CD14-positive monocyte (primary cell): ENCODE measurements at places on chromosomes 12 and 14.
A peak's percentile ranks its signal among the peaks of the same experiment; 100 is the strongest.

GRCh38 chr12:38761636-38762342 lies 143.6 kb downstream of the CPNE8 start:
- DNase-seq: no peak

DNA sequence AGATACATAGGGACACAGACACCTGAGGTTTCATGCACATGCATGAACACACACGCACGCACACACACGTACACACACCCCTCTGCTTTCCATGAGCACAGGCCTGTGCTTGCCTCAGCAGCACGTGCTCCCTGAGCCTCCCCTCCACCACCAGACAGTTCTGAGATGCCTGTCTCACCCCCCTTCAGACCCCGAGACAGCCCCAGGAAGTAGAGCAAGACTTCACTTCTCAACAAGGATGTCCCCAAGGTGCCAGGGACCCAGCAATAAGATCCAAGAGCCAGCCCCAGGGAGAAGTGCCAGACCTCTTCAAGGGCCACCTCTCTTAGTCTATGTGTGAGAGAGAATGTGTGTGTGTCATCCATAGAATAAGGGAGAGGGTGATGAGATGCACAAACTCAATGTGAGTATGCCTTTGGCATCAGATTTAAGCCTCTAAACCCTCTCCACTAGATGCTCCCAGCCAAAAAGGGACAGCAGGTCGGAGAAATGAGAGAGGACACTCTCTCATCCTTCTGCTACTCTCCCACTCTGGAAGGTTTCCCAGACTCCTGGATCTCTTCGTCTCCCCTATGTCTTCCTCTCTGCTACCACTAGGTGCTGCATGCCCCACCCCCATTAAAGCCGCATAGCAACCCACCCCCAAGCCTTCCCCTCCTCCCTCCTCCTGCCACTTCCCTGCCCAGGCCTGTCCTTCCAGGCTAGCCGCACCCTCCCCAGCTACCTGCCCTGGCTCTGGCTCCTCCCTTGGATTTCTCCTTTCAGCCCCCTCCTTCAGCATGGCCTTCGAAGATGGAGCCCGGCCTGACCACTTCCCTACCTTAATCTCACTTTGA lies 7.7 kb downstream of the RARG start:
- DNase-seq: no peak

- peak; percentile 28 for DNase-seq
Measured at GRCh38 chr14:59739794-59740193, 130.8 kb downstream of the RTN1 start.

DNA sequence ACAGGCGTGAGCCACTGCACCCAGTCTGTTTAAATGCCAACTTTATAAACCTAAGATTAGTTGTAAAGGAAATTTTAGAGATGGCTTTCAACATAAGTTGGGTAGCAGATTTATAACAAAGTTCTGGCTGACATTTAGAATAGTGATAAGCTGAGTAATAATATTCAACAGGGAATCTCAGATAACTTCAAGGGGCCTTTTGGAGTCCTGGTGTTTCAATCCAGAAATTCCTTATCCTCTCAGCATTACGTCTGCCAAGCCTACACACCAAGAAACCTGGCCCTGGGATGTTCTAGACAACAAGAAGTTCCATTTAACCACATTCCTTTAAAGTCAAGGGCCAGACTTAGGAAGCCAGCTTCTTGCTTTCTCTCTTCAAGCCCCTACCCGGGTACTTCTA lies 59.5 kb upstream of the DYRK2 start:
- DNase-seq: no peak

DNA sequence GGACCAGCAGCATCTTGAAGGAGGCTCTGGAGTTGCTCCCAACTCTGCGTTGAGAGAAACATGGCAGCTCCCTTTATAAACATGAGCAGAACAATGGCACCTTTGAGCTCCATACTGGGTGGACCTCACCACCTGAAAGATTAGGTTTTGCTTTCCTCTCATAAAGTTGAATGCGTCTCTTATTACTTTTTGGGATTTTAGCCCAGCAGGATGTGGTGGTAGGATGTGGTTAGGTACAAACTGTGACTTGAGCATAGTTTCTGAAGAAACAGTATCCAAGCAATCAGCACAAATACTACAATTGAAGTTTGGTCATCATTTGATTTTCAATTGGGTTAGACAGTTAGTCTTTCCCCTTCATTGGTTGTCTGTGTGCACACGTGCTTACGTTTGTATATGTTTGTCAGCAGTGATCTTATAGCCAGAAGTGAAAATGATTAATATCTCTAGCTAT lies at the start of gene PRR4:
TSS of gene PRR4 (minus strand) at position 51 of the 454 bp plus-strand sequence. CDS start at position 13, 38 bp downstream.
- no peak for DNase-seq

DNA sequence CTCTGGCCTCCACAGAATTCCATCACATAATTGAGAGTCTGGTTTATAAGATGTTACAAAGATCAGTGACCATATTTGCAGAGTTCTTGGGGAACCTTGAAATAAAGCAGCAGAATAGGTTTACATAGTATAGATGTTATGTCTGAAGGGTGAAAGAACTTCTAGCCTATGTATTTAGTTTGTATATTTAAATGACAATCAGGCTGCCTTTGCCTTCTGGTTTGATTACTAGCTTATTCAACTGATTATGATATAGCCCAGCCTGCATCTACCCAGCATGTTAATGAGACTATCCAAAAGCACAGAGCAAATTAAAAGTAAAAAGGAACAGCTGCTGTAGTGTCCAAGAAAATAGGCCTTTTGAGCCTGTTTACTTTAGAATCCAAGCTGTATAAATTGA lies 85.3 kb downstream of the APAF1 start:
- no peak for DNase-seq

DNA sequence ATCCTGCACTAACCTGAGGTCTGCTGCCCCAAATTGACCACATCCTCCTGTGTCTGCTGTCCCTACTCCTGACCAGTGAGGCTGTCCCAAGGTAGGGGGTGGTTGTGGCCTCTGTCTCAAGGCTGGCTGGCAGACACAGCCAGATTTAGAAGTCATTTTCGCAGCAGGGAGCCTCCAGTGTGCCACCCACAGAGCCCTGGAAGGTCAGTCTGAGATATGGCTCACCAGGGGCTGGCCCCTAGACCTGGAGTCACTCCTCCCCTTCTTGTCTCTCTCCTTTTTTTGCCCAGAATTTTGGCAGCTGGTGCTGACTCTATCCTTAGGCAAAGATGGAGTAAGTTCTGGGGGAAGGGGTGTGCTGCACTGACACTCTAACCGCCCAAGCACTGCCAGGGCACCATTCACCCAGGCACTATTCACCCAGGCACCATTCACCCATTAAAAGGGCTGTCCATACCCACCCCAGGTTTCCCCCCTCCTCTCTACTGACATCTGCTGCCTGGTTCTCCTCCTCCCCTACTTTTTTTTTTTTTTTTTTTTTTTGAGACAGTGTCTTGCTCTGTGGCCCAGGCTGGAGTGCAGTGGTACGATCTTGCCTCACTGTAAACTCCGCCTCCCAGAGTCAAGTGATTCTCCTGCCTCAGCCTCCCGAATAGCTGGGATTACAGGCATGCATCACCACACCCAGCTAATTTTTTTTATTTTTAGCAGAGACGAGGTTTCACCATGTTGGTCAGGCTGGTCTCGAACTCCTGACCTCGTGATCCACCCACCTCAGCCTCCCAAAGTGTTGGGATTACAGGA lies 7.7 kb downstream of the DDN start:
- no peak for DNase-seq

DNA sequence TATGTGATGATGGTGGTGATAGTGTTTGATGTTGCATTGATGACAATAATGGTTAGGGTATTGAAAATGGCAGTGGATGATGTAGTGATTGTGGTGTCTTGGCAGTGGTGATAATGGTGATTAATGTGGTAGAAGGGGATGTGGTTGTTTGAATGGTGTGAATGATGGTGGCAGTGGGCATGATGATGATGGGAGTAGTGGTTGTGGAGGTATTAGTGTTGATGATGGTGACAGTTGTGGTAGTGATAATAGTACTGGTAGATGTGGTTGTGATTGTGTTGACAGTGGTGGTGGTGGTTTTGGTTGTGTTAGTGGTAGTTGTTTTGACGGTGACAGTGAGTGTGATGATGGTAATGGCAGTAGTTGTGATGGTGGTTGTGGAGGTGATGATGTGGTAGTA lies 1049.0 kb downstream of the VRK1 start:
- no peak for DNase-seq

DNA sequence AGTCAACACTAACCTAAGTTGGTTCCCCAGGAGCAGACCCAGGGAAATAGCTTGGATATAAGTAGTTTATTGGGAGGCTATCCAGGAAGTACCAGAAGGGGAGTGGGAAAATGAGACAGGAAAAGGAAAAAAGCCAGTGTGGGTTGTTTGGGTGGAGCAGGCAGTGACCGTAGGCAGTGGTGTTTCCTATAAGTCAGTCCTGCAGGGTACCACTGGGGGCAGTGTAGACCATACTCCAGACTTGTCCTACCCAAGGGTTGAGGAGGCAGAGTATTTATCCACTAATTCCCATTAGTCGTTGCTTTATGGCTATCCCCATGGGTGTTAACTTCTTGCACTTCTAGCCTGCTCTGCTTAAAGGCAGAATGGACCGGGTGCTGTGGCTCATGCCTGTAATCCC lies 6.4 kb upstream of the CCDC60 start:
- DNase-seq: no peak

DNA sequence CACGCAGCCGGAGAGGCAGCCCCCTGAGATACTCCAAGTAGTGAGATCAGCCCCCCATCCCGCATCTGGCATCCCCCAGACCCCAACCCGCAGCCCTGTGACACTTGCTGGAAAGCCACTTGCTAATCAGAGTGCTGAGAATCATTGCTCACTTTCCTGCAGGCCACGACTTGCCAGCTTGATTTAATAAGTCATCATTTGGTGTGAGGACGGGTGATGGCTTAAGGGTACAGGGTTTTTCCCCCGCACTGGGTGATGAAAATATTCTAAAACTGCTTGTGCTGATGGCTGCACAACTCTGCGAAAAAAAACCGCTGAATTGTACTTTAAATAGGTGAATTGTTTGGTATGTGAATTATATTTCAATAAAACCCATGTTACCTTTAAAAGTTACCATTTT lies 171.2 kb downstream of the FOXN3 start:
- no peak for DNase-seq

DNA sequence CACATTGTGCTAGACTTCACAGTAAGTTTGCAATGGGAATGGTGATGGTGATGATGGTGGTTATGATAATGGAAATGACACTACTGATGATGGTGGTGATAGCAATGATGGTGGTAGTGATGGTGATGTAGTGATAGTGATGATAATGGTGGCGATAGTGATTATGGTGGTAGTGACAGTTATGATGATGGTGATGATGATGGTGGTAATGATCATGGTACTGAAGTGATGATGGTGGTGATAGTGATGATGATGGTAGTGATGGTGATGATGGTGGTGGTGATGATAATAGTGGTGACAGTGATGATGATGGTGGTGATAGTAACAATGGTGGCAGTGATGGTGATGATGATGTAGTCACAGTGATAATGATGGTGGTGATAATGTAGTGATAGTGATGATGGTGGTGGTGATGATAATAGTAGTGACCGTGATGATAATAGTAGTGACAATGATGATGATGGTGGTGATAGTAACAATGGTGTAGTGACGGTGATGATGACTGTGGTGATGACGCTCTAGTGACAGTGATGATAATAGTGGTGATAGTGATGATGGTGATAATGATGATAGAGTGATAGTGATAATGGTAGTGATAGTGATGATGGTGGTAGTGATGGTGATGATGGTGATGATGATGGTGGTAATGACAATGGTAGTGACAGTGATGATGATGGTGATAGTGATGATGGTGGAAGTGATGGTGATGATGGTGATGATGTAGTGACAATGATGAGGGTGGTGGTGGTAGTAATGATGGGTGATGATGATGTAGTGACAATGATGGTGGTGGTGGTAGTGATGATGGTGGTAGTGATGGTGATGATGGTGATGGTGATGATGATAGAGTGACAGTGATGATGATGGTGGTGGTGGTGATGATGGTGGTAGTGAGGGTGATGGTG lies 222.9 kb upstream of the PWP1 start:
- no peak for DNase-seq

DNA sequence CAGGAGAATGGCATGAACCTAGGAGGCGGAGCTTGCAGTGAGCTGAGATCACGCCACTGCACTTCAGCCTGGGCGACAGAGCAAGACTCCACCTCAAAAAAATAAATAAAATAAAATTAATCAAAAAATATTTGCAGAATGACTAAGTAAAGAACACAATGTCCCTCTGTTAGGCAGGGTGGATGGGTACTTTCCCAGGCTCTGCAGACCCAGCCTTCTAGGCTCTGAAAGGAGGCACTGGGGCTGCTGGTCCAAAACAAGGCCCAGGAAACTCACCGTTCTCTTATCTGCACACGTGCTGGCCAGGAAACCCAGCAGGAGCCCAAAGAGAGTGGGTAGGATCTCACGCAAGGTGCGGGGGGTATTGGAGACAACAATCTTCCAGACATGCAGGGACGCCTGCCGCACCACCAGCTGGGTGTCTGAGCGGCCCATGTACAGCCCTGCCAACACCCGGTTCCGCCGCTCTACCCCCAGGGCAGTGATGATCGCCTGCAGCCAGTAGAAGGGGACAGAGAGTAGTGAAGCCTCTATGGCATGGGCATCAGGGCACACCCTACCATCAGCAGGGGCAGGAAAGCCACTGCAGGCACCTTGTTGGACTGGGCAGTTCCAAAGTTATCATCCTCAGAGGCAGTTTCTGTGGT lies 25.8 kb upstream of the RAB35 start:
- DNase-seq: no peak

- DNase-seq: no peak
Measured at GRCh38 chr12:82723093-82723492, 36.4 kb downstream of the TMTC2 start.

- DNase-seq: no peak
Measured at GRCh38 chr12:123602651-123603195, 824 bp downstream of the DDX55 start.

- no peak for DNase-seq
Measured at GRCh38 chr14:54529811-54530210, 20.1 kb downstream of the CGRRF1 start.

DNA sequence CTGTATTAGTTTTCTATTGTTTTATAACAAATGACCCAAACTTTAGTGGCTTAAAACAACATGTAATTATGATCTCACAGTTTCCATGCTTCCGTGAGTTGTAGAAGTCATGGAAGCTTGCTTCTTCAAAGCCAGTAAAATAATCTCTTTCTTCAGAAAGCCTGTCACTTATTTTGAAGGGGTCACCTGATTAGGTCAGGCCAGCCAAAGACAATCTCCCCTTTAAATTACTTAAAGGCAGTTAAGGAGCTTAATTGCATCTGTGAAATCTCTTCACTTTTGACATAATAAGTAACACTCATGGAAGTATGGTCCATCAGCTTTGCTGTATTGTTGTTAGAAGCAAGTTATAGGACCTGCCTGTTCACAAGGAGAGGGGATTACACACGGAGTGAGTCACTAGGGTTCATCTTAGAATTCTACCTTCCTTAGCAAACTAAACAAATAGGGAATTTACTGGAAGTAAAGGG lies 89.8 kb downstream of the FAR2 start:
- no peak for DNase-seq

DNA sequence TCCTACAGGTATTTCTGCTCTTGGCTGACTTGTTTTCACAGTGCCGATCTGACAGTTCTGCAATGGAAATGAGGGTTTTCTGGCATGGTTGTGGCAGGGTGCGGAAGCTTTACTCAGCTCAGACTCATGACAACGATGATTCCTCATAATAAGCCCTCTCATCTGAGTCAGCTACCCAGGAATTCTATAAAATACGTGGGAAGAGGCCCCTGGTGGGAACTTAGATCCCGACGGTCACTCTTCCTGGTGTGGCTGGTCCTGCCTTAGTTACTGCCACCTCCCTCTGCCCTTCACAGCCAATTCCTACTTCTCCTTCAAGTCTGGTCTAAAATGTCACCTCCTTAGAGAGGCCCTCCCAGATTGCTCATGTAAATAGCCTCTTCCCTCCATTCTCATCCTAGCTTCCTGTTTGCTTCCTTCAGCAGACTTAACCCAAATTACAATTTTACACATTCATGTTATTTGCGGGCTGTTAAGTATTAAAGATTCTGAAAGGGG lies 104.2 kb upstream of the MAP1LC3B2 start:
- DNase-seq: peak; percentile 41
